Fibroblast of gingiva (primary cell): ENCODE measurements at places on chromosomes 16 and 17.

DNA sequence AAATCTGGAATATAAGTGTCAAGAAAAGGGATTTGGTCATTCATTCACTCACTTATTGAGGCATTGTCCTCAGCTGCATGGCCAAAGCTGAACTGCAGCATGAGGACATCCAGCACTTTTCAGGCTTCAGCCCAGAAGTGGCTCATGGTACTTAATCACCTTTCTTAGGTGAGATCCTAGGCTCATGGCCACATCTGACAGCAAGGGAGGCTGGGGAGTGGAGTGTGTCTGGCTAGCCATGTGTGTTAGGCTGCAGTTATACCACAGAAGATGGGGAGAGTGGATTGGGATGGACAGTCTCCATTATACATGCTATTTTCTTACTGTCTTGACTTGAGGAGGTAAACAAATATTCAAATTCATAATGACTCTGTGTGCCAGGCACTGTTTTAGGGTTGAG is 68.8 kb downstream of the SHISA6 start:
- DNase-seq: no peak

- no peak for DNase-seq
Observed at GRCh38 chr17:18159551-18160120, 24.0 kb upstream of the ALKBH5 start.

DNA sequence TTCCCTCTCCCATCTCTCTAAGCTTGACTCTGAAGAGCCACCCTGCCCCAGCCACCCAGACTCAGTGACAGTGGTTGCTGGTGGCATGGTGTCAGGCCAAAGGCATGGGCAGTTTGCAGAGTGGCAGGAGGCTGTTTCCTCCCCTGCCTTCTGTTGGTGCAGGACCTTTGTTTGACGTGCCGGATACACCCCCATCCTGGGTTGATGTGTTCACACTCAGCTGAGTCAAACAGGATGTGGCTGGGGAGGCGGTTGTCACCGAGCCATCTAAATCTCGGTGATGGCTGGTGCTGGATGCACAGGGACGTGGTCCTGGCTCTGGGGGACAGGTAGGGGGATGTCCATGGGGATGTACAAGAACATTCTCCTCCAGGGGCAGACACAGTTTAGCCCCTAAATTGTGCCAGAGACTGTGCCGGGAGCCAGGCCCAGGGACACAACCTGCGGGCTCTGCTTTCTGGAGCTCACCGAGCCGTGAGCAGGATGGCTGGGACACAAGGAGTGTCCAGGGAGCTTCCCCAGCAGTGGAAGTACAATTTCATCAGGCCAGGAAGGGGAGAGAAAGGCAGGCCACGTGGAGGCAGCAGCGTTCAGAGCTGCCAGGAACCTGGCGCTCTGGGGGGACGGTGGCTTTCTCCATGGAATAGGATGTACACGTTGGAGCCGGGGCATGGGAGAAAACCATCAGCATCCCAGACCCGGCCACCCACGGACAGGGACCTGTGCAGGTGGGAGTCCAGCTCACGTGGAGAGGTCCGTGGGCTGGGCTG is 264.2 kb downstream of the SEC14L1 start:
- peak; percentile 68 for DNase-seq

- DNase-seq: no peak
Observed at GRCh38 chr17:56812901-56813388, 20.8 kb downstream of the C17orf67 start.

DNA sequence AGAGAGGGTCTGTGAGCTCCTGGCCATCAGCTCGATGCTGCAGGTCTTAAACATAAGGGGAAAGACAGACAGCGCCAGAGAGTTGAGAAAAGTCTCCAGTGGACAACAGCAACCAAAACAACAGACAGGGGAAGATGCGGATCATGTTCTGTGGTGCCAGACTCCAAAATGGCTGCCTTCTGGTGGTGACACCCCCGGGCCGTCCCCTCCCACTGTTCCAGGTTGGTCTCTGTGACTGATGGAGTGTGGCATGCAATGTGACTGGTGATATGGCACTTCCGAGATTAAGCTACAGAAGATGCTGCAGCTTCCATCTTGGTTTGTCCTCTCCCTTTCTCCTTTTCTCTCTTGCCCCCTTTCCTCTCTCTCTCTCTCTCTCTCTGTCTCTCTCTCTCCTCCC is 40.4 kb upstream of the RBFOX3 start:
- DNase-seq: no peak

GRCh38 chr17:74015316-74015715 is 188.2 kb upstream of the RPL38 start:
- no peak for DNase-seq

DNA sequence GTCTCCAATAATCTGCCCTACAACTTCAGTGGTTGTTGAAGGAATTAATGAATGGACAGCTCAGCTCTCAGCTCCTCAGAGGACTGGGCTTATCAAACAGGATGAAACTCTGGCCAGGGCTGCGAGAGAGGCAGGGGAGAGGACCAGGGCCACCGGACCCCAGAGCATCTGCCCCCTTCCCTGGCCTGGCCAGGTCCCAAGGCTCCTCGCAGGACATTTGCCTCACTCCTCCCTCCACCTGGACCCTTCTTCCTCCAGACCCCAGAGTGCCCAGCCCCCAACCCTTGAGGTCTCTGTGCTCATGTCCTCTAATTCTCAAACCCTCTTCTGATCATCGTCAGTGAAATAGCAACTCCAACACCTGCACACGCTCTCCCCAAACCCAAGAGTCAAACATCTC is 3.7 kb downstream of the CD300C start:
- DNase-seq: no peak

GRCh38 chr17:77428020-77428748 is 287.4 kb downstream of the SEC14L1 start:
- no peak for DNase-seq

DNA sequence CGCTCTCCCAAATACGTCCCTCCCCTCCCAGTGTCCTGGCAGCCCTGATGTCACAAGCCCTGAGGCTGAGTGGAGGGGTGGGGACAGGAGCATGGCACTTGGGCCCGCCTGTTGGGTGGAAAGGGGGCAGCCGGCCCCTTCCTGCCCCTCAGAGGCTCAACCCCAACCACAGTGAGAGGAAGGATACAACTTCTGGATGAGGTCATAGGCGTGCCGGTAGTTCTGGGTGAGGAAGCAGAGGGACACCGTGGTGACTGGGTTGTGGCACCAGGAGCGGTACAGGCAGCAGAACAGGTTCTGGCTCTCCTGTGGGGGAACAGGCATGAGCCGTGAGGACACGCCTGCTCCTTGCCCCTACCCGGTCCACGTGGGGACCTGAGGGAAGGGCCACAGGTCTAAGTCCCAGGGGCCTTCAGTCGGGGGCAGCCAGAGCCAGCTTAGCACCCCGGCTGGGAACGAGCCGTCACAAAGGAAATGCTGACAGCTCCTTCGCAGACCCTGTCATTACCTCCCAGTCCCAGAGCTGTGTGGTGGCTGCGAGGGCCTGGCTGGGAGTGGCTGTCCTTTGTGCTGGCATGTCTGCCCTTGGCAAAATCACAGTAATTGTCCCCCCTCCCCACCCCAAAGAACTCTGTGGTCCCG is 11.2 kb upstream of the MTSS2 start:
- no peak for DNase-seq
